Foreskin fibroblast (primary cell): ENCODE measurements at places on chromosomes 6 and 20.

- no peak for DNase-seq
Measured at GRCh38 chr6:104896914-104897313, 37.2 kb upstream of the HACE1 start.

DNA sequence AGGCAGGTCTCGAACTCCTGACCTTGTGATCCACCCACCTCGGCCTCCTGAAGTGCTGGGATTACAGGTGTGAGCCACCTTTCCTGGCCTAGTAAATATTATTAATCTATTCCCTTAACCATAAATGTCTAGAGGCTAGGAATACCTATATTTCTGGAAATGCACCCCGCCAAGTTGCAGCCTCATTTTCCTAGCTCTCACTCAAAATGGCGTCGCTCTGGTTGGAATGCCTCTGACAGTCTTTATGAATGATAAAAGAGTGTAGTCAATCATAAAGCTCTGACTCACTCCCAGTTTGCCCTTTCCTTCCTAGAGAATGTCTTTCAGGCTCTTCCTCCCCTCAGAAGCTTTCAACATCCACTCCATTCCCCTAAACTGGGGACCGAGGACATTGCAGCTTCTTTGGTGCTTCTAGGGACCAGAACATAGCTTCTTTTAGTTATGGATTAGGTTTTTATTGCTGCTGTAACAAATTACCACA, 14.1 kb upstream of the TRIM26 start:
- DNase-seq: no peak

GRCh38 chr20:63191400-63191799, 24.5 kb downstream of the YTHDF1 start:
- DNase-seq: no peak

DNA sequence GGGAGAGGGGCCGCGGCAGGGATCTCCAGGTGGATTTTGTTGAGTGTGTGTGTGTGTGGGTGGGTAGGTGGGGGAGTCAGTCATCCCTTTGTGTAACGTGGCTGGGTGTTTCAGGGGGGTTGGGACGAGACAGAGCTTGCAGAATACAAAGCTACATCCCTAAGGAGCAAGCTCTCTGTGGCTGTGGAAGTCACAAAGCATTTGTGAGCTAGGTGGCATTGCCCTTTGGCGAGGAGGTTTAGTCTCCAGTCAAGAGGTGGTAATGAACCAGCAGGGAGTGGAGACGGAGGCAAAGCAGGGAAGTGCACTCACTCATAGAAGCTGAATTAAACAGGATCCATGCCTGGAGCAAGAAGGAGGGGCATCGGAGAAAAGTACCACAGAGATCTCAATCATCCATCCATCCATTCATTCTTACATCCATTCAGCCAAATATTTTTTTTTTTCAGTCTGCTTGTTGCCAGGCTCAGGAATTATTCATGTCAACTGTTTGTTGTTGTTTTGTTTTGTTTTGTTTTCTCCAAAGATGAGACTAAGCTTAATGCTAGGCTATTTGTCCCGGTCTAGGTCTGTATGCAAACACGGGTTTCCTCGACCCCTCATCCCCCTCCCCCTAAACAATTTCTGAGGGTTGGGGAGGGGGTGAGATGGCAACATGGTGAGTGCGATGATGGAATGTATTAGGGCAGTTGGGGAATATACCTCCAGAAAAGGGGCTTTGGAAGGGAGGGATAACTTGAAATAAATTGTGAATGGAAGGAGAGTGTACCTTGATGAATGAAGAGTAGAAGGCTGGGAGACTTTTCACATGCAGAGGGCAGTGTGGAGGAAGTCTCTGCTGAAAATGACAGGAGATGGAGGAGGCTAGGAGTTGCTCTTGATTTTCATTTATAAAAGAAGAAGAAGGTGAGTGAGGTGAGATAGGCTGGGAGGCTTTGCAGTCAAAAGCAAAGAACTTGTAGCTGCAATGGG, 1.0 kb downstream of the HCRTR2 start:
- no peak for DNase-seq

GRCh38 chr6:34189806-34190503, 44.1 kb upstream of the GRM4 start:
- no peak for DNase-seq

DNA sequence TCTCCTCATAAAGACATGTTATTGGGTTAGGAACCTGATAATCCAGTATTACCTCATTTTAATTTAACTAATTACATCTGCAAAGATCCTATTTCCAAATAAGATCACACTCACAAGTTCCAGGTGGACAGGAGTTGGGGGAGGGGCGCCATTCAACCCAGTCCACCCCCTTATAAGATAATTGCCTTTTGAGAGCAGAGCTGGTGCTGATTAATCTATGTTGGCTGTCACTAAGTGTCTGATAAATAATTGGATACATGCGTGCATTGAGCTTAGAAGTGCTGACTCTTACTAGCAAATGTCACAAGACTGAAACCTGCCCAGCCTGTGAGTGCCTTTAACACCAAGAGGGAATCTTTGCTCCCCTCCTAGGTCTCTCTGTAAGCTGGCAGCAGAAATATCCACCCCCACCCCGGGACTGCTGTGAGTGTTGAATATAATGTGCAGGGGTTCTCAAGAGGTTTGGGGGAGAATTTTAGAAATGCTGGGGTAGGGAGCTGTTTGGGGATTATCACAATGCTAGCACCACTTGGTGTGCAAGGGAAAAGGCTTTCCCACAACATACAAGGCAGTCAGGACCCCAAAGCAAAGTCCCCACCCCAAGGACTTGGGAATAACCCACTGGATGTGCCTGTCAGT, 87.5 kb downstream of the ANKRD60 start:
- no peak for DNase-seq

DNA sequence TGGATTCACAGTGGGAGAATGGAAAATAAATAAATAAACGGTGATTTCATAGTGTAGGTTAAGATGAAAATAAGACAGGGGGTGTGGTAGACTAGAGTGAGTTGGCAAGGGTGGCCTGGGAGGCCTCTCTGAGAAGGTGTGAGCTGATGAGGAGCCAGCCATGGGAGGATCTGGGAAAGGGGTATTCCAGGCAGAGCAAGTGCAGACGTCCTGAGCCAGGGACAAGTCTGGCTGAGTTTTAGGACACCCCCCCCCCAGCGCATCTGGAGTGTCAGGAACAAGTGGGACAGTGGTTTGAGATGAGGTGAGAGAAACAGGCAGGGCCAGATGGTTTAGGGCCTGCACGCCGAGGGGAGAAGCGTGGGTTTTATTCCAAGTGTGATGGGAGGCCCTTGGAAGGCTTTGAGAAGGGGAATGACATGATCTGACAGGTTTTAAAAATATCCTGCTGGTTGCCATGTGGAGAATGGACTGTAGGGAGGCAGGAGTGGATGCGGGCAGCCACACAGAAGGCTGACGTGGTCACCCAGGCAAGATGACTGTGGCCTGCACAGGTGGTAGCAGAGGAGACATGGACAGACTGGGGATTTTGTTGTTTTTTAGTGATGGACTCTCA, 21.1 kb upstream of the CCM2L start:
- no peak for DNase-seq

DNA sequence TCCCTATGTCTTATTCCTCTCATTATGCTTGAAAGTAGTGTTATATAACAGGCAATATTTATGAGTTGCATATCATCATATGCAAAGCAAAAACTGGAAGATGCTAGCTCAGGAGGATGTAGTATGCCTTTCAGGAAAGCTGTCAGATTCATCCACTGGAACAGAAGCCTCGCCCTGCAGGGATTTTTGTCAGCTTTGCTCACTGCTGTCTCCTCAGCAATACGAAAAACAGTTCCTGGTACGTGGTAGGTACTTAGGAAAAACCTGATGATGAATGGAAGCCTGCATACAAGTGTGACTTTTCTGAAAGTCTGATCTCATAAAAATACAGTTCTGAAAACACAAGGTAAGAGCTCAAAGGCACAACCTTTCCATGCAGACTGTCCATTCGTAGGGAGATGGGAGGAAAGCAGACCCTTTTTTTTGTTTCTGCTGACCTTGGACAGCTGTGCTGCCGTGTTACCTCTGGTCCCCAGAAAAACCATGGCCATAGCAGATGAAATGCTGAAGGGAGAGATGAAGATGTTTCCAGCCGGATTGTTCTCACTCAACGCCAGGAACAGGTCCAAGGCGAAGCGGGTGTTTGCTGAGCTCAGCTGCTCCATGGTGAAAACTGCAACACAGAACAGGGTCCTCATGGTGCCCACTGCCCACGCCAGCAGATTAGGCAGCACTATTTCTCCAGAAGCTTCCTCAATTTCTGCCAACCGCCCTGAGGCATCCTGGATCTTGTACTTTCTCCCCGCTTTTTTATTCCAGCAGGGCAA, 1.5 kb downstream of the SERPINB1 start:
- DNase-seq: peak; percentile 39

DNA sequence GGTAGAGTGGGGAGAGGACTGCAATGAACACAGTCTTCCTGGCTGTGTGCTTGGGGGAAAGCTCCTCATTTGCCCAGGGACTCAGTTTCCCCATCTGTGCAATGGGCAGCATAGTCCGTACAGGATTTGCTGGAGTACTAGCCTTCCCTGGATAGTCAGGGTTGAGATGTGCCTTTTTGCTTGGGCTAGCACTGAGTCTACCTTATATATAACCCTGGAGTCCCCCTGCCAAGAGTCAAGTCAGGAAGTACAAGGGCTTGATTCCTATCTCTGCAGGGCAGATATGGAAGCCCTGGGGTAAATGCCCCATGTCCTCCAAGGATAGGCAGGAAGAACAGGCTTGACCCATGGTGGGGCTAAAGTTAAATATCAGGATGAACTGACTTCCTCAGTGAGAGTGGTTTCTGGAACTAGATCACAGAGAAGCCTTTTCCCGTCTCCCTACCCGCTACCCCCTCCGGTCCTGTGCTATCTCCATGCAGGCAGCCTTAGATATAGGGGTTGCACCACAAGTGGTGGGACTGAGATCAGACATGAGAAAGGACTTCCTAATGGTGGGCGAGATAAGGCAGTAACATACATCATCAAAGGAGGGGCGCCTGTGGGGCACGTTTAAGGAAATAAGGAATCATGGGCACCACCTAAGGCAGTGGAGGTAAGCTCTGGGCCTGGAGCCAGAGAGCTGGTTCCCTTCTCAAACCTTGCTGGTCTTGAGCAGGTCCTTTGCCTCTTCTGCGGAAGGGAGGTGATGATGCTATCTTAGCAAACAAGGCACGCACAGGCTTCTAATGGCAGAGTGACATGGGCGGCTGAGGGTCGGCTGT, 157.9 kb downstream of the MRPL14 start:
- no peak for DNase-seq

GRCh38 chr6:42336431-42336830, 115.3 kb downstream of the TRERF1 start:
- no peak for DNase-seq

- peak; percentile 65 for DNase-seq
Measured at GRCh38 chr6:54085541-54085940, 25.7 kb upstream of the MLIP start.

- peak; percentile 69 for DNase-seq
Measured at GRCh38 chr6:108492131-108492766, 68.5 kb upstream of the FOXO3 start.

GRCh38 chr6:108609276-108609769, 48.6 kb downstream of the FOXO3 start:
- DNase-seq: peak; percentile 76

GRCh38 chr6:54320871-54321270, 12.6 kb downstream of the TINAG start:
- no peak for DNase-seq

GRCh38 chr6:42979523-42980177, 669 bp upstream of the PEX6 start:
- DNase-seq: peak; percentile 51
